ENCODE measurements at places on chromosomes 5 and 9. TPM values are rescaled to one million over a fixed set of nuclear protein-coding genes. Genes with fewer than 3 reads are reported as not detected.
A peak's percentile ranks its signal among the peaks of the same experiment; 100 is the strongest.

ELOVL7 gene
- total RNA-seq, result 0.05 TPM

ADGRD2 gene
- total RNA-seq, result not detected

TCF7 gene
- total RNA-seq, result 17.8 TPM

NMUR2 gene
- total RNA-seq, result not detected

DNA sequence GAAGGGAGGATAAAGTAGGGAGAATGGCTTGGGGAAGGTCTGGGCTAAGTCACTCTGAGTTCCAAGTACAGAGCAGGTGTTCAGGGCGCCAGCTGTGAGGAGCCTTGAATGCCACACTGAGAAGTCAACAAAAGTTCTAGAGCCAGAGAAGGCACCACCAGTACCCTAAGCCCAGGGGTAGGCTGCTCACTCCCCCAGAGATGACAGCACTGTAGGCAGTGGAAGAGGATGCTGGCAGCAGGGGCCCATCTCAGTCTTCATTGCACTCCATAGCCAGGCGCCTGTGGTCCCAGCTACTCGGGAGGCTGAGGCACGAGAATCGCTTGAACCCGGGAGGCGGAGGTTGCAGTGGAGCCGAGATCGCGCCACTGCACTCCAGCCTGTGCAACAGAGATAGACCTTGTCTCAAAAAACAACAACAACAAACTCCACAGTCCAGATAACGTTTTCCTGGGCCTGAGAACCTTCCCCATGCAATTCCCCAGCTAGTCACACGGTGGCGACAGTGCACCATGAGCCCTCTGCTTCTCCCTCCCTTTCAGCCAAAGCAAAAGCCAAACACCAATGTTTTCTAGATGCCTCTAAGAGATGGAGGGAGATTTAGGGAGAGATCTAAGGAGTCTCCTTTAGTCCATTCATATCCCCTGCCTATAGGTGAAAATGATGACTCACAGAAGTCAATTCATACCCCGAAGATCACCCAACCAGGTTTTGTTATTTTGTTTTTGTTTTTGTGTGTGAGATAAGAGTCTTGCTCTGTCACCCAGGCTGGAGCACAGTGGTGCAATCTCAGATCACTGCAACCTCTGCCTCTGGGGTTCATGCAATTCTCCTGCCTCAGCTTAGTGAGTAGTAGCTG, 19.8 kb upstream of the NSD1 start:
- peak; percentile 78 for DNase-seq

GRCh38 chr5:141351591-141351990, 1.7 kb downstream of the PCDHGB1 start:
- no peak for DNase-seq

DNA sequence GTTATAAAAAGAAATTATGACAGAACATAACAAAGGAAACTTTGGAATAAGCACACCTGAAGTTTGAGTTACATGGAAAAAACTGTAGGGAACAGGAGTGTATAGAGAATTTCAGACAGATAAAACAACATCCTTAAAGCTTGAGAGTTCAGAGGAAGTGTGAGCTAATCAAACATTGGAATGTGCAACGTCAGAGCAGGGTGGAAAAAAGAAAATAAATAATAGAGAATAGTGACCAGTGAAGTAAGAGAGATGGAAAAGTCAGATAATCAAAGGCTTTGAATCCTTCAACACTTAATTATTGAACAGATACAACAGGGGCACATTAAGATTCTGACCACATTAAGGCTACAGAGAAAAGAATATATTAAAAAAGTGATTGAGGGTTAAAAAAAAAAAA, 128.5 kb upstream of the CDH10 start:
- no peak for DNase-seq

GRCh38 chr5:126718236-126718868, 58.6 kb upstream of the LMNB1 start:
- DNase-seq, result peak; percentile 70
